ENCODE measurements at places on chromosomes 4 and X.

DNA sequence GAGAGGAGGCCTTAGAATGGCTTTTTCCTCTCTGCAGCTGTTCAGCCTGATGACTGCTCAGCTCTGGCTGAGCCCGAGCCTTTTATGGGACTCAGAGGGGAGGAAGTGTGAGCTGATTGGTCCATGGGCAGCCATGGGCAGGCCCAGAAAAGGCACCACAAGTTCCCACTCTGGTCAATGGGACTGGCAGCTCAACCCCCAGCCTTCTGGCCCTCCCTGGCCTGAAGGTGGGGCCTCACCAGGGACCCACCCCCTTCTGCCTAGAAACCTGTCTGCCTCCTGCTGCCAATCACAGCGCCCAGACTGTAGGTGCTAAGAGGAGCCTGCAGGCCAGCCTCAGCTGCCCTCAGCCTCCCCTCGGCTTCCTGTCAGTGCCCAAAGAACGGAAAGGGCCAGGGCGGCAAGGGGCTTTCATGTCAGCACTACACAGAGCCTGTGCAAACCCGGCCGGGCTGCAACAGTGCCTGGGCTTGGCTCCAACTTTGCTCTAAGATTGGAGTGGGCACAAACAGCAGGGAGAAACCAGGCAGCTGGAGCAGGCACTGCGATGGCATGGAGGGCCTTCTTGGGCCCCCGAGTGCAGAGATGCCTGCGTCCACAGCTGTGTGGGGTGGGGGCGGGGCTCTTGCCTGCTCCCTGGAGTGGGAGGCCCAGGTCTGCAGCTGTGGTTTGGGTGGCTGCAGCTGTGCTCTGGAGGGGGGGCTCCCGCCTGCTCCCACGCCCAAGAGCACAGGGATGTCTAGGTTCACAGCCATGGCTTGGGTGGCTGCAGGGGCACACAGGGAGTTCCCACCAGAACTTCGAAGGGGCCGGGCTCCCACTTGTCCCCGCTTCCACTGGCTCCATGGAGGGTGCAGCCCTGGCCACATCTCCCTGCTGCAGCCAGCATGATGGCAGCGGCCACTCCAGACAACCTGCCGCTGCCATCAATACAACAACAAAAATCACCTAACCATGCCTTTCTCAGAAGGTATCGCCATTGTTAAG is 92.6 kb downstream of the NXF2 start:
- no peak for DNase-seq

GRCh38 chr4:147160908-147161513 is 215.3 kb upstream of the TTC29 start:
- DNase-seq: no peak

DNA sequence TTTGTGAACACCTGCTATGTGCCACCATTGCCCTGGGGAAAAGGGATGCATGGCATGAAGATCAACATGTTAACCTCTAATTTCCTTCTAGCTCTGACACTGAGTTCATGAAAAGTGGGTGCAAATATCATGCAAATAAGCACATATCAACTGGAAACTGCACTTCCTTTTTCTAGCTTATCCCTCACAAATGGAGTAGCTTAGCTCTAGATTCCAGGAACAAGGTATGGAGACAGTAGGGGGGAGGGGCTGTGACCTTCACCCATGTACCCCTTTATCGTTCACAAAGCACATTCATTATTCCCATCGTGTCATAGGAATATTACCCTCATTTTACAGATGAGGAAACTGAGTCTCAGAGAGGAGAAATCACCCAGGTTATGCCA is 37.4 kb downstream of the STARD8 start:
- no peak for DNase-seq

DNA sequence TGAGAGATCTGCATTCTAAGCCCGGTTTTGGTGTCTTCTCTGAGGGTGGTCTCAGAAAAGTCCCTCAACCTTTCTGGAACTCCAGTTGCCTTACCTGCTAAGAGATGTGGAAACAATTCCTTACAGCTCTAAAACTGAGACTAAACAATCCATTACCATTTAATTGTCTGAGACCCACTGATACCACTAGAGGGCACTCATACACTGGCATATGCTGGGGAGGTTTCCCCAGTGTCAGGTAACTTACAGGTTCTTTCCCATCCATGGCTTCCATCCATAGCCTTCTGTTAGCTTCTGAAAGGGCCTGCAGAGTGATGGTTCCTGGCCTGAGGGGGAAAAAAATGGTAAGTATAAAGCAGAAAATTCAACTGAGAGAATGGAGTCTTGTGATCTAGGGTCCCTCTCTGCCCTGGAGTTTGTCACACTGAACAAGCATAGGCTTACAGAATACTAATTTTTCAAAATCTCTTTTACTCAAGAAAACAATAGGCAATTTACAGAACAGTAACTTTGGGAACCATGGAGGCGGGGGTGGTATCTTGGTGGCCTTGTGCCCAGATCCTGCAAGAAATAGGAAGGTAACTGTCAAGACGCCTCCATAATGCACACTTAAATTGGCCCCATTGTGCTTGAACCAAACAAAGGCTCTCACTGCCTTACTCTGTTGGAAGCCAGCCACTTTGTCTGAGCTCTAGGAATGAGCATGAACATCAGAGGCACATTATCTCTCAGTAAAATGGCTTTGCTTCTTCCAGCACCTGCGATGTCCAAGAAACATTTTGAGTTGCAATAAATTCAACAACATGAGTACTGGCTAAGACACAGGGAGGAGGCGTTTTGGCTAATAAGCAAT is 236.1 kb downstream of the OPHN1 start:
- no peak for DNase-seq

DNA sequence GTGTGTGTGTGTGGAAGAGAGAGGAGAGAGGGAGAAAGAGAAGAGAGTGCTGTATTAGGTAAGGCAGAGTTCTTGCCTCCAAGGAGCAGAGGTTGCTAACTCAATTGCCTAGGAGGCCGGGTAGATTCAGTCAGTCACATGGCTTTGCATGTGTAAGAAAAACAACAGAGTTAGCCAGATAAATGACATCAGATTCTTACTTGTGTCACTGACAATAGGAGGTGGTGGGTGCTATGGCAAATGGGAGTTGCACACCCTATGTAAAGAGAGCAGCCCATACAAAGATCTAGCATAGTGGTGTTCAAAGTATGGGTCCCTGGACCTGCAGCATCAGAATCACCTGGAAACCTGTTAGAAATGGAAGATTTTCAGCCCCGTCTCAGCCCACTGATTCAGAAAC is 14.4 kb upstream of the PGRMC2 start:
- no peak for DNase-seq

DNA sequence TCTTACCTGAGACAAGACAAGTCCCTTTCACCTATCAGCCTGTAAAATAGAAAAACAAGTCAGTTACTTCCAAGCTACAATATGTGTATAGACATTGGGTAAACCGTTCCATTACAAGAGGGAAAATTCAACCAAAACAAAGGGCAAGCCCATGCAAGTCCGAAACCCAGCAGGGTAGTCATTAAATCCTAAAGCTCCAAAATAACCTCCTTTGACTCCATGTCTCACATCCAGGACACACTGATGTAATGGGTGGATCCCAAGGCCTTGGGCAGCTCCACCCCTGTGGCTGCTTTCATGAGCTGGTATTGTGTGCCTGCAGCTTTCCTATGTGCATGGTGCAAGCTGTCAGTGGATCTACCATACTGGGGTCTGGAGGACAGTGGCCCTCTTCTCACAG is 14.7 kb upstream of the FAM47B start:
- DNase-seq: no peak

DNA sequence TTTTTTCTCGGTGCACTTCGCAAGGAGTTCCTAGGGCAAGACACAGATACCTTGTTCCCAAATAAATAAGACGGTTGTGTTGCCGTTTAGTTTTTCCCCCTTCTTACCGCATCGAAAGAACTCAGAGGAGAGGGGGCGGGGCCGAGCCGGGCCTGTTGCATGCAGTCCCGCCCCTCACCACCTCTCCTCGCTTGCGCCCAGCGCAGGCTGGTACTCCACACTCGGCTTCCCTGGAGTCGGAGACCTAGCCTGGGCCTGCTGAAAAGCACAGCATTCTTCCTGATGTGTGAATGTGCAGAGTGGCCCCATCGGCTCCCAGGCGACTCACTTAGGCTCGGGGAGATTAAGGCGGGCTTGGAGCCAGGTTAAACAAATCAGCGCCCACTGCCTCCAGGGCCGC is 26.1 kb upstream of the VMA21 start:
- DNase-seq: no peak
